ENCODE measurements at places on chromosomes 6 and 20.

GRCh38 chr6:126069449-126069848, 83.1 kb downstream of the TRMT11 start:
- DNase-seq: no peak

GRCh38 chr20:53925651-53926401, 144.6 kb downstream of the BCAS1 start:
- DNase-seq: no peak

GRCh38 chr20:43383026-43383795, 74.5 kb upstream of the SRSF6 start:
- DNase-seq: no peak

DNA sequence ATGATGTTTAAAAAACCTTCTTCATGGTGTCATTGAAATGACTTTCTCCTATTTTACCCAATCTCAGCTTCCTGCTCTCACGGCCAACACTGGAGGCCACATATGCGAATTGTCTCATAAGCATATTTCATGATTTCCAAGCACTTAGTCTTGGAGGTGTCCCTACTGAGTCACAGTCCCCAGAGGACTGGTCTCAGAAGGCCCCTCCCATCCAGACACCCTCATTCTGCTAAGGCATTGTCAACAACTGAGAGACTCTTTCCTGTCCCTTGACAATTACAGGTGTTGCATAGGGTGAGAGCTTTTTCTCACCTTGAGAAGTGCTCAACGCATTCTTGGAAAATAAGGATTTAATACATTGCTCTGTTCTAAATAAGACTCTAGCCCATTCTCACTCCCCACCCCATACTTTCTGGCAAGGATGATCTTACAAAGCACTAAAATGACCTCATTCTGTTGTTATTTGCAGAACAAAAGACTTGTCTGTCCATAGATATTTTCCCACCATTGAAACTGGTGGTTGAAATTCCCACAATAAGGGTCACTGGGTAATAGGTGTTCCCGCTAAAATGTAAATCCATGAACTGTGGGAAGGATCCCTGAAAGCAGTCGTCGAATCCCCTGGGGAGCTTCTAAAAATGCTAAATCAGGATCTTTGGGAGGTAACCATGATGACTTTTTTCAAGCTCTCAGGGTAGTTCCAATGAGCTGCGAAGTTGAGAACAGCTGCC, 32.3 kb upstream of the SLC22A23 start:
- DNase-seq: no peak

DNA sequence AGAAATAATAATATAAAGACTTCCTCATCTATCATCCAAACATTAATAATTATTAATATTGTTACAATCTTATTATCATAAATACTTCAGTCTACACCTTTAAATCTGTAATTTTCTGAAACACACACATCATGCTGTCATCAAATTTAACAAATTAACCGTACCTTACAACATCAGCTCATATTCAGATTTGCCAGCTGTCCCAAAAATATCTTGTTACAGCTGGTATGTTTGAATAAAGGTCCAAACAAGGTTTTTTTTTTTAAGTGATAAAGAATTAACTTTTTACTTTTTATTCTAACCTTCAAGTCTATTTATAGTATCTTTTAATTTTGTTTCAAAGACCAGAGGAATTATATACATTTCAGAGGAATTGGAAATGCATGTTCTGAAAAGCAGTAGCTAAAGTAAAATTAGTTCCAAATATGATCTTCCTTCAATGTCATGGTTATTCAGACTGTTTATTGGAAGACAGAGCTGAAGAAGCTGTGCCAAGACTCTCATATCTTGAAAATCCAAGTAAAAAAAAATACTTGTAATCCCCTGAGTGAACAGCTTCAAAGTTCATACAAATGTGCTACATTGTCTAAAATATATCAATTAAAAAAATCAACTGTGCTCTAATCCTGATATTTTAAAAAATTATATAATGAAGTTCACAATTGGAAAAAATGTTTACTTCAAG, 161.7 kb upstream of the BMP5 start:
- no peak for DNase-seq

GRCh38 chr6:126173265-126173664, 166.7 kb upstream of the CENPW start:
- DNase-seq: no peak

- no peak for DNase-seq
Measured at GRCh38 chr20:62475772-62476055, at the start of gene GATA5. TSS of gene GATA5 (minus strand) at chr20:62475995. CDS start at chr20:62475521, 474 bp downstream.

DNA sequence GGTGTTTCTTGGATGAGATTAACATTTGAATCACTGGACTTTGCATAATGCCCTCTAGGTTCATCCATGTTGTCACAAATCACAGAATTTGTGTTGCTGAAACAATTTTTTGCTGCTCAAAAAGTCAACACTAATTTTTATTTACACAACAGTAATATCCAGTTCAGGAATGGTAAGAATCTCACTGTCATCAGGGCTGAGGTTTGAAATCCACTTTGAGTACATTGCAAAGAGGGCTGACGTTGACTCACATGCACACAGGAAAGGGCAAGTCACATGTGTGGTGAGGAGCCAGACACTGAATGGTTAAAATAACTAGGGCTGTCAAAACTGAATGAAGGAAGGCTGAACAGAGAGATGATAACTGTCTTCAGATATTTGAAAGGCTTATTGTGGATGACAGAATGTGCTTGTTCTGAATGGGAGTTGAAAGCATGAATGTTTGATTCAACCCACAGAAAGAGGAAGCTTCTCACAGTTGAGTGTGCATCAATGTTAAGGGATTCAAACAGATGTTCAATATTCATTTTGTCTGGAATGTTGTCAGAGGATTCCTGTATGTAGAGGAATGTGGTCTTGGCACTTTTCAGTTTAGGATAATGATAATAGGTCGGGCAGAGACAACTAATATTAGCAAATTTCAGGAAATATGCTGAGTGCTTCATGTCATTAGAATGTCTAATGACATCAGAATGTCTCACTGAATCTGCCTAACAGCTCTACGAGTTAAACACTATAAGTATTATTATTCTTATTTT, 3.6 kb upstream of the ADGRG6 start:
- DNase-seq: no peak

DNA sequence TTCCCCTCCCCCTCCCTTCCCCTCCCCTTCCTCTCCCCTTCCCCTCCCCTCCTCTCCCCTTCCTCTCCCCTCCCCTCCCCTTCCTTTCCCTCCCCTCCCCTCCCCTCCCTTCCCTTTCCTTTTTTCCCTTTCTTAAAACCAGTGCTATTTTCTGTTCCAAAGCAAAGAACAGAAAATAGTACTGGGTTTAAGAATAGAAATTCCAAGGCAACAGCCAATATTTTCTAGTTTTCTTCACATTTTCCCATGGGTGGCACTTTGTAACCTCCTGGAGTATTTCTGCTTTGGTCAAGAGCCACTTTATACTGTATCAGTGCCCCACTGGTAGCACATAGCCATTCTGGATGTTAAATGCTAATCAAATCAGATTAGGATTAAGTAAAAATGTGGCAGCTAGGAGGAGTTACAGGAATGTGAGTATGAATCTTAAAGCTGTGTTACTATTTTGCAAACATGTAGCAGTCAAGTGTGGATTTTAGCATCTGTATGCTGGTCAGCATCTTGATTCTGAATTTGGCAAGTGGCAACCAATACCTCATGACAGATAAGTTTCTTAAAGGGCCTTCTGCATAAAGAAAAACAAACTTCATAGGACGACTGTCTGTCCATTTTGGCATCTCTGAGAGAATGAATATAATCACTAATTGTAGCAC, 126.4 kb downstream of the CEP57L1 start:
- no peak for DNase-seq
